Right atrium auricular region (tissue), 2 donors: ENCODE measurements at places on chromosomes 3 and 15. TPM values are rescaled to one million over a fixed set of nuclear protein-coding genes. Genes with fewer than 3 reads are reported as not detected.
A peak's percentile ranks its signal among the peaks of the same experiment; 100 is the strongest.

The NMNAT3 gene
- total RNA-seq, result 11.0 TPM

The CD200 gene
- total RNA-seq, result 5.7 TPM

The MYRIP gene
- 4.2 TPM for total RNA-seq

The SAMMSON gene
- total RNA-seq, result not detected

The PARP15 gene
- total RNA-seq, result 1.7 TPM

The HAPLN3 gene
- total RNA-seq, result 3.2 TPM

GRCh38 chr3:170322566-170323269, 34.8 kb upstream of the SKIL start:
- no peaks in the 10 kb centered on the region for H3K36me3 ChIP-seq
- H3K4me3 ChIP-seq, result no peak overlapping the region
- H3K27ac ChIP-seq, result no peak overlapping the region
- no peaks in the 10 kb centered on the region for H3K27me3 ChIP-seq
- no peak for DNase-seq

DNA sequence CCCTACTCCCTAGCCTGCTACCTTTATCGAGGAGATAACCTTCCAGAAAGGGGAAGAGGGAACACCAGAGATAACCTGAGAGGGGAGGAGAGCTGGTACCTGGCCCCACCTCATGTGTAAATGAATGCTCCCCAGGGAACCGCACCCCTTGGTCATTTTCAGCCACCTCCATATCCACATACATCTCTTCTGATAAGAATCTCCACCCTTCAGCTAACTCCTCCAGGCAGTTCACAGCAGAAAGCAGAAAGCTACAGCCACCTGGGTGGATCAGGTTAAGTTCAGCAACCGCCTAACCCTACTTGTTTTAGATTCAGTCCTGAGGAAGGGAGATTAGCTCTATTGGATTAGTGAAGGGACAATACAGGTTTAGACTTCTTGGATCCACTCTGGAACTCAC, 38.0 kb upstream of the TIMP4 start:
- no peak for DNase-seq
- H3K36me3 ChIP-seq, result no peaks in the 10 kb centered on the region
- no peak overlapping the region for H3K4me3 ChIP-seq
- H3K27me3 ChIP-seq, result no peaks in the 10 kb centered on the region
- no peak overlapping the region for H3K27ac ChIP-seq
- peaks cover 12% of the 10 kb centered on the region for H3K4me1 ChIP-seq

DNA sequence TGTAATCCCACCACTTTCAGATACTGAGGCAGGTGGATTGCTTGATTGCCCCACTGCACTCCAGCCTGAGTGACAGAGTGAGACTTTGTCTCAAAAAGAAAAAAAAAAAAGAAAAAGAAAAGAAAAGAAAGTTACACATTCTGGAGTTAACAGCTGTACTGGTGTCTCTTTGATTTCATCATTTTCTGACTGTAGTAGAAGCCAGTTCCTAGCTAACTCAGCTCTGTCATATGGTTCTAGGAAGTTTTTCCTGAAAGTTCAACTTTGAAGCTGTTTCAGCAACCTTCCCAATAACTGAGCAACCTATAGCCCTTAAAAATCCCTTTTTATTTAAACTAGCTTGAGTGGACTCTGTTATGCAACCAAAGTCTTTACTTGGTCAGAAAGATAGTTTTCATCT, 104.6 kb upstream of the STRIT1 start:
- H3K36me3 ChIP-seq, result no peaks in the 10 kb centered on the region
- H3K27me3 ChIP-seq, result no peaks in the 10 kb centered on the region
- DNase-seq, result no peak
- no peaks in the 10 kb centered on the region for H3K4me1 ChIP-seq

DNA sequence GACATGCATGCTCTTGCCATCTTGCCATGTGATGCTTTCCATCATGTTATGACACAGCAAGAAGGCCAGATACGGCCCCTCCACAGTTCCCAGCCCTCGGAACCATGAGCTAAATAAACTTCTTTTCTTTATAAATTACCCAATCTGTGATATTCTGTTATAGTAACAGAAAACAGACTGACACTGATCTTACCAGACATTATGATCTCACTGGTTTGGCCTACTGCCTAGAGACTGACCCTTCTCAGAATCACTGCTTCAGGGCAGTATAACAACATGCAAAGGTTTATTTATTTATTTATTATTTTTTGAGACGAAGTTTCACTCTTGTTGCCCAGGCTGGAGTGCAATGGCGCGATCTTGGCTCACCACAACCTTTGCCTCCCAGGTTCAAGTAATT, 14.0 kb downstream of the ZNF619 start:
- peaks cover 22% of the 10 kb centered on the region for H3K36me3 ChIP-seq
- no peaks in the 10 kb centered on the region for H3K27me3 ChIP-seq
- no peaks in the 10 kb centered on the region for H3K4me1 ChIP-seq
- no peak overlapping the region for H3K27ac ChIP-seq

DNA sequence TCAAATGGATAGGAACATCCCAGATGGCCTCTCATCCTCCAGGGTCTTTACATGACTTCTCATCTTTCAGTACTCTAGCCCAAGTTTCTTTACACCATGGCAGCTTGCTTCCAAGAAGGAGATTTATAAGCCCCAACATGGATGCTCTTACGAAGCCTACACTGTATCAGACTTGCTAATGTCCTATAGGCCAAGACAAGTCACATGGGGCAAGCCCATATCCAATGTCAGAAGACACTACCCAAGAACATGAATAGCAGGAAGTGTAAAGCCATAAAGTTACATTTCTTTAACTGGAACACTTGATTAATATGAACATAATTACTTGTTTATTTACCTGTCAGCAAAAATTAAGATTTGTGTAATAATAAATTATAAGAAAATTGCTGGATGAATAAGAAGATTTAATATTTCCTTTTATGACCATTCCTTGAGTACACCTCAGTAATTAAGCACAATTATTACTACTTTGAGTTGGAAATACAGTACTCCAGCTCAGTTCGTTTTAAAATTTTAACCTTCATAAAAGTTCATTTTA, 5.1 kb downstream of the SPESP1 start:
- no peak for DNase-seq
- no peaks in the 10 kb centered on the region for H3K4me1 ChIP-seq
- no peaks in the 10 kb centered on the region for H3K27me3 ChIP-seq
- H3K36me3 ChIP-seq, result no peaks in the 10 kb centered on the region
- no peak overlapping the region for H3K4me3 ChIP-seq
- H3K27ac ChIP-seq, result no peak overlapping the region

GRCh38 chr3:128969993-128970739, 23.7 kb downstream of the CFAP92 start:
- no peaks in the 10 kb centered on the region for H3K36me3 ChIP-seq
- H3K4me1 ChIP-seq, result peaks cover 18% of the 10 kb centered on the region
- no peak for DNase-seq
- H3K27me3 ChIP-seq, result no peaks in the 10 kb centered on the region
- H3K27ac ChIP-seq, result no peak overlapping the region
- H3K4me3 ChIP-seq, result no peak overlapping the region

DNA sequence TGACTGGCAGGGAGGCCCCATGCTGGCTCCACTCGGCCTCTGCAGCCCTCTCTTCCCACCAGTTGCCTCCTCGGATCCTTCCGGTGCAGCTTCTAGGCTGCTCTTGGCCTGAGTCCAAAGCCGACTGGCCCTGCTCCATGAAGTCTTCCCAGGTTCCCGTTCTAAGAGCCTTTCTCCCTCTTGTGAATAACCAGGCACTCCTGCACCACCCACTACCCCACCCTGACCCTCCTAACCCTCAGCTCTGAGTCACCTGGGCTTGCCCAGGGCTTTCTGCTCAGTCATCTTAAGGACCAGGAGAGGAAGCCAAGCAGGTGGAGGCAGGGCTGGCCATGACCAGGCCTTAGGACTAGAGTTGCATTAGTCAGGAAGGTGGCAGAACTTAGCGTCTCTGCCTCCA, 28.1 kb upstream of the CNBP start:
- no peak overlapping the region for H3K4me3 ChIP-seq
- no peak overlapping the region for H3K27ac ChIP-seq
- H3K36me3 ChIP-seq, result no peaks in the 10 kb centered on the region
- peaks cover 12% of the 10 kb centered on the region for H3K4me1 ChIP-seq
- peak; percentile 74 for DNase-seq

DNA sequence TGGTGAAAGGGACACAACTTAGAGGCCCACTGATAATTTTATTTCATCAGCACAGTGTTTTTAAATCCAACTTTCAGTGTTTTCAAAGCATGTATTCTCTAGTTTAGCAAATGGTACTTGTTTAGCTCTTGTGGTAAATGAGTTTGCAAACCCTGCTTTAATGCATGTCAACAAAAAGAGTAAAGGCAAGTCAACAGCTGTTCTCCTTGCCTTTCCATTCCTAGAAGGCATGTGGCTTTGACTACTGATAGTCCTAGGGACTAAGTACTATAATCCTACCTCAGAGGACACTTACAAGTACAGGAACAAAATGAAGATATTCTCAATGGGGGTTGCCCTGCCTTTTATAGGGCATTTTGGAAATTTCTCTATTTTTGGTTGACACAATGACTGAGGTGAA, 13.1 kb downstream of the NPTN start:
- H3K36me3 ChIP-seq, result no peaks in the 10 kb centered on the region
- no peaks in the 10 kb centered on the region for H3K4me1 ChIP-seq
- DNase-seq, result no peak
- H3K27me3 ChIP-seq, result no peaks in the 10 kb centered on the region
- H3K27ac ChIP-seq, result no peak overlapping the region

DNA sequence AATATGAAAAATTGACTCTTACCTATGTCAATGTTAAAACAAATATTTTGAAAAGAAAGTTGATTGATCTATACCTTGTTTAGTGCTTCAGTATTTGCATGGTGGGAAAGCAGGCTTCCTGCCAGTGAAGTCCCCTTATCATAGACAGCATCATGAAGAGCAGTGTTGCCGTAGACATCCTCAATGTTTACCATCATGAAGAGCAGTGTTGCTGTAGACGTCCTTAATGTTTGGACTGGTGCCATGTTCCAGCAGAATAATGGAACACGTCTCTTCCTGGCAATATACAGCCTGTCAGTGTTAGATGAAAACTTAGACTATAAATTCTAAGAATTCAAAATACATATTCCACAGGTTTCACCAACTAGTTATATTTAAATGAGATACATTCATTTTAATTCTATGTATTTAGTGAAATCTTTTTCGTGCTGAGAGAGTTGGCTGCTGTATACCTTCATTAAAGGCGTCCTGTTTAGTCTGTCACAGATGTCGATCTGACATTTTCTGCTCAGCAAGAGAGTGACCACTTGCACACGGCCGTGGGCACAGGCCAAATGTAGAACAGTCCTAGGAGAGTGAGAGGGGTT, 116.8 kb downstream of the LMLN start:
- H3K4me3 ChIP-seq, result no peak overlapping the region
- peaks cover 38% of the 10 kb centered on the region for H3K27me3 ChIP-seq
- no peak for DNase-seq
- H3K27ac ChIP-seq, result no peak overlapping the region
